ENCODE measurements at places on chromosomes 1 and 21.

DNA sequence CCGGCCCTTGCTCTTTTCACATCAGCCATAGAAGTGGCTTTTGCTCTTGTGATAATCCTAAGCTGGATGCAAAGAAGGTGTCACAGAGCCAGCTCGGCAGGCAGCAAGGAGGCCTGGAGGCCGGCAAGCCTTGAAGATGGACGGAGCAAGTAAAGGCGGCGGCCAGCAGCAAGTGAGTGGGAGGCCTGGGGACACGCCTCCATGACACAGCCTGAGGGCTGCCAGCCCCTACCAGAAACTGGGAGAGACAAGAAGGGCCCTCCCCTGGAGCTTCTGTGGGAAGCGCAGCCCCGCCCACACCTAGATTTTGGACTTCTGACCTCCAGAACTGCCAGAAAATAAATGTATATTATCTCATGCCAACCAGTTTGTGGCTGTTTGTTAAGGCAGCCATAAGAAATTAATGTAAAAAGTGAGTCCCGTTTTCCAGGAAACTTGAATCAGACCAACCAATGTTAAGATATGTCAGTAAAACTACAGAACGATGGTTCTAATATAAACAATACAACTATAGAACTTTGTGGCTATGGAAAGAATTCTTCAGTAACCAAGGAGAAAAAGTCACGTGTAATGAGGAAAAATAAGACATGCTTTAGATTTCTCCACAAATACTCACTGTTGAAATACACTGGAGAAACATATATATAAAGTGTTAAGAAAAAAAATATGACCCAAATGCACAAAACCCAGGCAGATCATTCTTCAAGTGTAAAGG lies 49.9 kb downstream of the BACE2 start:
- no peak overlapping the region for H3K4me3 ChIP-seq
- peaks cover 2% of the 10 kb centered on the region for H3K4me1 ChIP-seq
- H3K36me3 ChIP-seq, result peaks cover 1% of the 10 kb centered on the region

DNA sequence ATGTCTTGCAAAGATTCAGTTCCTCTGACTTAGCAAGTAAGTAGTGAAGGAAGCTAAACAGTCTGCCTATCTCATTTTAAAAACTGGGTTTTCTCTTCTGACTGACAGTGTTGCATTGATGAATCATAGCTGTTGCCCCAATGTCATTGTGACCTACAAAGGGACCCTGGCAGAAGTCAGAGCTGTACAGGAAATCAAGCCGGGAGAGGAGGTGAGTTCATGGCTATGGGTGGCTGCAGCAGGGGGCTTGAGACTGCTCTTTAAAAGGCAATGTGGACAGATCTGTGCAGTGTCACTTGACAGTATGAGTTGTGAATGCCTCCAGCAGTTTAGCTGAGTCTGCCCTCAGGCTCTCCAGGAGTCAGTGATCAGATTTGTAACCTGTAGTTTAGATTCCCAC lies 46.6 kb downstream of the SMYD2 start:
- no peaks in the 10 kb centered on the region for H3K27me3 ChIP-seq
- no peaks in the 10 kb centered on the region for H3K4me1 ChIP-seq
- no peak for DNase-seq
- no peak overlapping the region for H3K4me3 ChIP-seq
- no peak overlapping the region for H3K27ac ChIP-seq

DNA sequence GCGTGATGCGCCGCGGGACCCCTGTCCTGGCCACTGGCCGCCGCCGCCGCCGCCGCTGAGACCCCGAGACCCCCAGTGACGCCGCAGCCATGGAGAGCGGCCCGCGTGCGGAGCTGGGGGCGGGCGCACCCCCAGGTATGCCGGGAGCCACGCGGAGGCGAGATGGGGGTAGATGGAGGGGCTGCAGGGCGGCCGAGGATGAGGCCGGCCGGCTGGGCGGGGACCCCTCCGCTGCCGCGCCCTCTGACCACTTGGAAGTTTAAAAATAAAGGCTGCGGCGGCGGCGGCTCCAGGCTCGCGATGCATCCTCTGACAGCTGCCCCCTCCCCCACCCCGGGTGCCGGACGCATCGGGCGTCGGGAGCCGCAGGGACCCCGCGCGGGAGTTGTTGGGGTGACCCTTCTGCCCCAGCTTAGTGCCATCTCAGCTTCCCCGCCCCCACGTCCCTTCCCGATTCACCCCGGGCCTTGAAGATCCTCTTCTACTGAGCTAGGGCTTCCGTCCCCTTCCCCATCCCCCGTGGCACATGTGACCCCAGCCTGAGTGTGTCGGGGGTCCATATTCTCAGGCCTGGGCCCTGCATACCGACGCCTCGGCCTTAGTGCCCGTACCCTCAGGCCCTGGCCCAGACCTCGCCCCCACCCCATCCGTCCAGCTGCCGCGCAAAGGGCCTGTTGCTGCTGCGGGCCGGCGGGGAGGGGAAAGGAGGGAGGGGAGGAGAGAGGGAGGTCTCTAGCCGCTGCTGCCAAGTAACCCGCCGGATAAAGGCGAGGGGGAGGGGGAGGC lies 562 bp downstream of the MAP7D1 start:
- peaks cover 22% of the 10 kb centered on the region for H3K4me1 ChIP-seq
- H3K27ac ChIP-seq, result peak overlapping the region; percentile 89
- H3K36me3 ChIP-seq, result peaks cover 2% of the 10 kb centered on the region
- peak; percentile 95 for DNase-seq
- H3K4me3 ChIP-seq, result peak overlapping the region; percentile 62
- no peaks in the 10 kb centered on the region for H3K27me3 ChIP-seq

DNA sequence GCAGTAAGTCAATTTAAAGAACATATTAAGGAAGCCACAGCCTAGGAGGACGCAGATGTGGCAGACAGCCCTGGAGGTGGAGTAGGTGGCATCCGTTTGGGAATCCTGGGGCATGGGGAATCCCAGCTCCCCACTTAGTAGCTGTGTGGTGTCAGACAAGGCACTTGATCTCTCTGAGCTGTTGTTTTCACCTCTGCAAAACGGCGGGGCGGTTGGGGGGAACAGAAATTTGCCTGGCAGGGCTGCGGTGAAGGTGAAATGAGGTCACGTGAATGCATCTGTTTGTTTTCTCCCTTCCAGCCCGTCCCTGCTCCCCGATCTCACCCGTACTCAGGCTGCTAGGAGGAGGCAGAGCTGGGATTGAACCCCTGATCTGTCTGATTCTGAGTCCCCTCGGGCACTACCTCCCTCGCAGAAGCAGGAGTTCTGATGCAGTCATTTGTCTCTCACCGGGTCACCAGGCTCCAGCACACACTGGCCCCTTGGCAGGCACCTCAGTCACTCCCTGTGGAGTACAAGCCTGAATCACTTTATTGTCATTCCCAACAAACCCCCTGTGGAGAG lies 2.2 kb upstream of the LAPTM5 start:
- DNase-seq, result no peak
- H3K4me3 ChIP-seq, result no peak overlapping the region
- H3K36me3 ChIP-seq, result no peaks in the 10 kb centered on the region
- H3K27me3 ChIP-seq, result no peaks in the 10 kb centered on the region
- H3K27ac ChIP-seq, result no peak overlapping the region

GRCh38 chr1:28370239-28371009 lies 884 bp downstream of the PHACTR4 start:
- H3K27me3 ChIP-seq, result no peaks in the 10 kb centered on the region
- peak overlapping the region; percentile 78 for H3K4me3 ChIP-seq
- DNase-seq, result peak; percentile 71
- H3K27ac ChIP-seq, result peak overlapping the region; percentile 96
- H3K36me3 ChIP-seq, result no peaks in the 10 kb centered on the region
- peaks cover 2% of the 10 kb centered on the region for H3K4me1 ChIP-seq

DNA sequence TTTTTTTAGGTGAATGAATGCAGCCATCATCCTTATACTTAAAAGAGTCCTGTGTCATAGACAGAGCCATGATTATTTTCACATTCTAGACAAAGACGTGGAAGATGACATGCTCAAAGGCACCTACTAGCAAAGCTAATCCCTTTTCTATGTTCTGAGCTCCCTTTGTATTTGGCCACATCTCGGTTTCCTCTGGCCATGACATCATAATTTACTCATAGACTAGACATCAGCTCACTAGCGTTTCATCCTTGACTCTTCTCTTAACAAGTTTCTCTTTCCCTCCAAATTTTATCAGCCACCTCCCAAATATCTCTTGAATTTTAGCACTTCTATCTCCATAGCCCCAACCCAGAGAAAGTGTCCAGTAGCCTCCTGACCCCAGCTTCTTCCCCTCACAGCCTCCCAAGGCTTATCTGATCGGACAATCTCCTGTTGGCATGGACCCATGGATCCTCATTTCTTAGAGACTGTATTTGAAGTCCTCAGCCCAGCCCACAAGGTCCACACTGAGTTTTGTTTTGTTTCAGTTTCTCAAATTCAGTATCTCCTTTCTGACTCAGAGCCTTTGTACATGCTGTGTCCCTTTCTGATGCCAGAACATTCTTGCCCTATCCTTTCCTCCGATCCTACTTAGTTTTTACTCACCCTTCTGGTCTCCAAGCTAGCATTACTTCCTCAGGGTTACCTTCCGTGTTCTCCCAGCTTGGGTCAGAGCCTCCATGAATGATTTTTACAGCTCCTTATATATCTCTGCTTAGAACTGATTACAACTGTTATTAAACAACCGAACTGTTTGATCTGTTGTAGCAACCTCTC lies 33.0 kb upstream of the EPS8L3 start:
- no peak for DNase-seq
- H3K27ac ChIP-seq, result no peak overlapping the region
- no peak overlapping the region for H3K4me3 ChIP-seq
- H3K27me3 ChIP-seq, result no peaks in the 10 kb centered on the region
- no peaks in the 10 kb centered on the region for H3K36me3 ChIP-seq

- DNase-seq, result no peak
- H3K4me1 ChIP-seq, result peaks cover 6% of the 10 kb centered on the region
- H3K27me3 ChIP-seq, result peaks cover 95% of the 10 kb centered on the region
- H3K36me3 ChIP-seq, result no peaks in the 10 kb centered on the region
- H3K27ac ChIP-seq, result no peak overlapping the region
Measured at GRCh38 chr1:197912739-197913494, 4.3 kb upstream of the LHX9 start.

DNA sequence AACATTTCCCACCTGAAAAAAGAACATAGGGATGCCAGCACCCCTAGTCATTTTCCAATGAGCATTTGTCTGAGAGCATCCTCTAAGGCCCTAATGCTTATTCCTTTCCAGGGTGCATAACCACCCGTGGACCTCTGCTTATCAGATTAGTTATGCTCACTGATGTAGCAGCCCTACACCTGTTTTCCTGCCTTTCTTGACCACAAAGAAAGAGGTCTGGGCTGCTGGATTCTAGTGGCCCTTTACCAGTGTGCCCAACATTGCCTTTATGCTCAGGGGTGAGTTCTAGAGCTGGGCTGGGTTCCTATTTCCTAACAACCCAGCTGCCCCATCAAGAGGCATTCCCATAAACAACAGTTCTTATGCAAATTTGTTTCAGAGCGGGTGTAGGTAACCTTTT lies 20.3 kb upstream of the PM20D1 start:
- no peak overlapping the region for H3K4me3 ChIP-seq
- H3K27me3 ChIP-seq, result no peaks in the 10 kb centered on the region
- peak; percentile 18 for DNase-seq
- no peaks in the 10 kb centered on the region for H3K36me3 ChIP-seq
- peaks cover 3% of the 10 kb centered on the region for H3K4me1 ChIP-seq

GRCh38 chr1:247335882-247336281 lies 4.2 kb upstream of the ZNF496 start:
- no peak overlapping the region for H3K27ac ChIP-seq
- peaks cover 30% of the 10 kb centered on the region for H3K4me1 ChIP-seq
- no peaks in the 10 kb centered on the region for H3K27me3 ChIP-seq
- no peak overlapping the region for H3K4me3 ChIP-seq

DNA sequence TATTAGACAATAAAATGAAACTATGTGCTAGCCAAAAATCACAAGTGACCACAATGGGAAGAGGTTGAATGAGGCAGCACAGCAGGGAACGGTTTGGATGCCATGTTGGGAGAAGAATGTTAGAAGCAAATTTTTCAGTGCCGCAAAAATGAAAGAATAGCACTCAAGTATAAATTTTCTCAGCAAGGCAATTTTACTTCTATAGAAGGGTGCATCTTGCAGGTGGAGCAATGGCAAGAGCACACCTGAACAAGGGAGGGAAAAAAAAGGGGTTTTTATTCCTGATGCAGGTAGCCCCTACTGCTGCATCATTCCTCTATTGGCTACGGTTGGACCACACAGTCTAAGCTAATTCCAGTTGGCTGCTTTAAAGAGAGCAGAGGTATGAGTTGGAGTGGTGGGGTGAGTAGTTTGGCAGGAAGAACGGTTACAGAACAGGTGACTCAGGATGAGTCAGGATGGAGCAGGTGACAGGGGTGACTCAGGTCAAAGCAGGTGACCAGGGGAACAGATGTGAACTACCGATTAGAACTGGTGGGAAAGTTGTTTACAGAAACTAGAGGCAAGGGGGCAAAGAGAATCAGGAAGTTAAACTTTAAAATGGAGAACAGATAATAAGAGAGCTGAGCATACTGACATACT lies 301.1 kb upstream of the NRIP1 start:
- H3K27ac ChIP-seq, result no peak overlapping the region
- no peaks in the 10 kb centered on the region for H3K27me3 ChIP-seq
- H3K36me3 ChIP-seq, result no peaks in the 10 kb centered on the region
- H3K4me3 ChIP-seq, result no peak overlapping the region
- DNase-seq, result peak; percentile 8

GRCh38 chr21:35414507-35415139 lies 365.5 kb upstream of the RUNX1 start:
- DNase-seq, result no peak
- H3K36me3 ChIP-seq, result no peaks in the 10 kb centered on the region
- H3K27ac ChIP-seq, result no peak overlapping the region
- H3K27me3 ChIP-seq, result no peaks in the 10 kb centered on the region

DNA sequence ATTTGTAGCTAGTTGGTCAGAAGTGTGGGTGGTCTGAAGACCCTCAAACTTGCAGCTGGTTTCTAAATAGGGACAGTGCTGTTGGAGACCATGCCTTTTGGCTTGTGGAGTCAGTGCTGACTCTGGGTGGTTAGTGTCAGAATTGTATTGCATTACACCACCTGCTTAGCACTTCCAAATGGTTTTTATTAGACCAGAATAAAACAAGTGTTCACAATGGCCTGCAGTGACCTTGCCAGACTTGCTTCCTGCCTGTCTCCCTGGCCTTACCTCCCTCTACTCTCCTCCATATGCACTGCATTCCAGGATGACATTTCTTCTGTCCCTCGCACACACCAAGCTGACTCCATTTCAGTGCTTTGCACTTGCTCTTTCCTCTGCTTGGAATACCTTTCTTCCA lies 72.7 kb upstream of the CNIH3 start:
- H3K4me3 ChIP-seq, result no peak overlapping the region
- H3K27me3 ChIP-seq, result no peaks in the 10 kb centered on the region
- H3K36me3 ChIP-seq, result no peaks in the 10 kb centered on the region
- H3K4me1 ChIP-seq, result peaks cover 4% of the 10 kb centered on the region
- no peak overlapping the region for H3K27ac ChIP-seq

DNA sequence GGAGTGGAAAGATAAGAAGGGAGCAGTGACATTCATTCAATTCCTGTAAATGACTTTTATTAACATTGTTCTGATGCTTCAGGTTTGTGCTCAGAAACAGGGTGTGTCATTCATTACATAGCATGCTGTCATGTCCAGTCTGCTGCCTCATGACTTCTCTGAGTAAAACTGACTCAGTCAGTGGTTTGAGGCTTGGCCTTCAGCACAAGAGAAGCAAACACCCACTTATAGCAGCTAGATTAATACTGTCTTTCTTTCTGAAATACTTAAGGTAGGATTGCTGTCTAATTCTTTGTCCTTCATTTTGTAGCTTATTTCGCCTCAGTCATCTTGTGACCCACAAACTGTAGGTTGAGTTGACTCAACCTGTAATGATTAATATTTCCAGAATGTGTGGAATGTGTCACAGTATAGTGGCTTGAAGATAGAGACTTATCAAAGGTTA lies 32.9 kb downstream of the RASAL2 start:
- H3K4me1 ChIP-seq, result no peaks in the 10 kb centered on the region
- H3K36me3 ChIP-seq, result no peaks in the 10 kb centered on the region
- no peak overlapping the region for H3K4me3 ChIP-seq
- no peak overlapping the region for H3K27ac ChIP-seq

- no peaks in the 10 kb centered on the region for H3K27me3 ChIP-seq
- DNase-seq, result no peak
- no peaks in the 10 kb centered on the region for H3K4me1 ChIP-seq
- no peak overlapping the region for H3K27ac ChIP-seq
- no peak overlapping the region for H3K4me3 ChIP-seq
Measured at GRCh38 chr1:118082984-118083383, 102.0 kb downstream of the SPAG17 start.
